ENCODE measurements at places on chromosomes 6 and 20.
A peak's percentile ranks its signal among the peaks of the same experiment; 100 is the strongest.

GRCh38 chr6:112004201-112005012 lies 49.5 kb upstream of the CCN6 start:
- no peak for DNase-seq

- DNase-seq: no peak
These were observed 218.0 kb downstream of the THBS2 start for GRCh38 chr6:169035385-169036240.

- no peak for DNase-seq
These were observed 227.9 kb upstream of the MARCKS start for GRCh38 chr6:113629256-113629655.

DNA sequence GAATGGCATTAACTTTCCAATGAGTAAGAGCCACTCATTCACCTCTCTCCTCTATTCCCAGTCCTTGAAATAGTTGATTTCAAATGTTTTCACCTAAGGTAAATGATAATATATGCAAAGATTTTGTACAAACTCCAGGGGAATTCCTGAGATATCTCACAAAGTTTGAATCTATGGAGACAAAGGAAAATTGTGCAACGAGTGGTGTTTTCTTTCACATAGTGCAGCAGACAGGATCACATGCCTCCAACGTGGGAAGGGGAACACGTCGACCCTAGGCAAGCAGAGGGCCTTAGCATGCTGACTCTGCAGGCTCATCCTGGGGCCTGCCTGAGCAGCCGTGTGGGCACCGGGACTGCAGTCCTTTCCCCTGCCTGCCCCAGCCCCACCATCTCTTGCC lies 195.6 kb upstream of the THBS2 start:
- no peak for DNase-seq

GRCh38 chr6:150705392-150705791 lies 105.7 kb downstream of the PLEKHG1 start:
- no peak for DNase-seq

DNA sequence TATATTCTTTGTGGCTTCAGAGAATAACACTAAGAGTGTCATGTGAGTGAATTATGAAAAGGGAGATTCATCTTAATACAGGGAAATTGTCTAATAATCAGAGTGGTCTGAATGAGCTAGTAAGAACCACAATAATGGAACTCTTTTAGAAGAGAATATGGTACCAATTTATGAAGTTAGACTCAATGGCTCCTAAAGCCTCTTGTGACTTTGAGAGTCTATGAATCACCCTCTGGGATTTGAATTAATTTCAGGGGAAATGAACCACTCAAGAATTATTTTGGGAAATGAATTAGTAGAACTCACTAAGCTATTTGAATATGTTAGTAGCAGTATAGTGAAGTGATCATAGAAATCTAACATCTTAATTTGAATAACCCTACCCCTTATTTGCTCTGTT lies 14.3 kb downstream of the PCMT1 start:
- no peak for DNase-seq

- peak; percentile 13 for DNase-seq
These were observed 5.0 kb downstream of the TMEM239 start for GRCh38 chr20:2820896-2821869.

DNA sequence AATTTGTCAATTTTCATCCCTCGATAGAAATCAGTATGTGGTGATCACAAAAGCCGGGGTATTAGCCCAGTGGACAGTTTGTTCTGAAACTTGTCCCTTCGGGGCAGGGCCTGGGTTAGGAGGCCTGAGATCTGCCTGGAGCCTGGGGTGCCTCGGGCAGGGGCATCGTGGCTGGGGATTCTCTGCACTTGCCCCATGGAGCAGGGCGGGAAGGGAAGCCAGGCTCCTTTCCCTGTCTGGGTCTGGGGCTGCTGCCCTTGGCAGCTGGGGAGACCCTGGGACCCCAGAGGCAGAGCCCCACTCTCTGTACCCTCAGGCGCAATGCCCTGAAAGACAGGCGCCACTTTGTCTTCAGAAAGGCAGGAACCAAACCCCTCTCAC lies 27.4 kb downstream of the NTSR1 start:
- DNase-seq: no peak
